ENCODE measurements at places on chromosomes 6 and 20.

DNA sequence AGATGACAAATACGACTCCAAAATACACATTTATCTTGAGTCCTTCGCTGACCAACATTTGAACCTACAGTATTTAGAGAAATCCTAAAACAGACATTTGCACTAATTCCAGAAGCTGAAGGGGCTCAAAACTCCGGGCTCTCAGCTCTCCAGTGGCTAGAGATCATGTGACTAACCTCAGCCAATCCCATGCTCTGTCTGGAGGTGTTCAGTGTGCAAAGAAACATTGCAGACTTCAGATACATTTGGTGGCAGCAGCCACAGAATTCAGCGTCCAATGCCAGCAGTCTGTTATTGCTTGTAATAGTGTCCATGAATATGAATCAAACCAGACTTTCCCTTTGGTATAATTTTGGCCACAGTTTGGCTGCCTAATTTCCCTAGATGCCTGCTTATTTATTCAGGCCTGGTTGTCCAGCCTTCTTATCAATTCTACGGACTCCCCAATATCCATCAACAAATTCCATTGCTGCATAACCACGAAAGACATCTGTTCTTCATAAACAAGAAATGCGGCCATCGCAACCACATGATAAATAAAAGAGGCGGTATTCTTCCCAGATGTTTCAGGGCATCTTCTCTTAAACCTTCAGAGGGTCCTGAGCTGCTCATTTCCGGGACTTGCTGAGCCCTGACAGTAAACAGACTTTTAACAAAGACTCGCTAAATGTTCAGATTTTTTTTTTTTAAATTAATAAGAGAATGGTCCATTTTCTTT is 14.5 kb upstream of the CYP24A1 start:
- no peak overlapping the region for H3K4me3 ChIP-seq
- H3K27ac ChIP-seq: no peak overlapping the region
- no peak for DNase-seq

GRCh38 chr20:54178256-54178655 is 4.5 kb upstream of the CYP24A1 start:
- H3K27me3 ChIP-seq: peaks cover 8% of the 10 kb centered on the region
- H3K36me3 ChIP-seq: no peaks in the 10 kb centered on the region
- no peak overlapping the region for H3K27ac ChIP-seq
- no peak overlapping the region for H3K4me3 ChIP-seq
- H3K4me1 ChIP-seq: peaks cover 7% of the 10 kb centered on the region

GRCh38 chr6:53199156-53199555 is 50.5 kb upstream of the GCM1 start:
- H3K27me3 ChIP-seq: no peaks in the 10 kb centered on the region
- H3K36me3 ChIP-seq: no peaks in the 10 kb centered on the region
- H3K4me3 ChIP-seq: no peak overlapping the region
- no peaks in the 10 kb centered on the region for H3K4me1 ChIP-seq

- no peak for DNase-seq
- H3K4me1 ChIP-seq: no peaks in the 10 kb centered on the region
- no peaks in the 10 kb centered on the region for H3K27me3 ChIP-seq
- H3K27ac ChIP-seq: no peak overlapping the region
- H3K4me3 ChIP-seq: no peak overlapping the region
- no peaks in the 10 kb centered on the region for H3K36me3 ChIP-seq
Observed at GRCh38 chr20:49452011-49452482, 30.4 kb downstream of the KCNB1 start.

DNA sequence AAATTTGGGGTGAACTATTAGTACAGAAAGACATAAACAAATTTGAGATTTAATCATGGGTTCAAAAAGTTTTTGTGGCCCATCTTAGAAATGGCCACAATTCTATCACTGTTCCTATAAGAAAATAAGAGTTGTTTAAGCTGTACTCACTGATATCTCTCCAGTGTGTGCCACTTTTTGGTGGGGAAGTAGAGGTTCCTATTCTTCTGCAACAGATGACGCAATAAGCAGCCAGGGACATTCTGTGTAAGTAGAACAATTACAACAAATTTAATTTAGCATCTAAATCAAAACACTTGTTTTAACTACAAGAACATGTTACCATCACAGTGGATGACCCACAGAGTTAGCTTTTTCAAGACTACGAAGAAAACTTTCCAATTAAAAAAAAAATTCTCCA is 9.9 kb downstream of the SERAC1 start:
- no peak overlapping the region for H3K4me3 ChIP-seq
- peaks cover 24% of the 10 kb centered on the region for H3K36me3 ChIP-seq
- H3K4me1 ChIP-seq: peaks cover 9% of the 10 kb centered on the region
- H3K27me3 ChIP-seq: no peaks in the 10 kb centered on the region
- no peak overlapping the region for H3K27ac ChIP-seq

DNA sequence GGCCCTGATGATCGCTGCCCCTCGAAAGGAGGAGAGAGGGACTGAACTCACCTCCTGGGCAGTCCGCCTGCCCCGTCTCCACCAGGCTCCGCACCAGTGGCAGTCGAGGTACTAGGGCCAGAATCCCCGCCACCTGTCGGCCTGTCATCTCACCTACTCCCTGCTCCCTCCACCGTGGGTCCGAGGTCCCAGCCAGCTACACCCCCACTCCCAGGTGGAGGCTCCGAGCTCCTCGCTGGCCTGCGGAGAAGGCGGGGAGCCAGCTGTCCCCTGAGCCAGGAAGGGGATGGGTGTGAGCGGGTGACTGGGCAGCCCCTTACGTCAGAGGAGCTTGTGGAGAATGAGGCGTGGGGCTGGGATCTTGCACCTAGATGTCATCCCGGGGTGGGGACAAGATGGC is 1066.5 kb upstream of the MANEA start:
- H3K4me3 ChIP-seq: no peak overlapping the region
- no peak overlapping the region for H3K27ac ChIP-seq
- no peaks in the 10 kb centered on the region for H3K4me1 ChIP-seq
- peak; percentile 5 for DNase-seq

- peaks cover 26% of the 10 kb centered on the region for H3K27me3 ChIP-seq
- no peaks in the 10 kb centered on the region for H3K36me3 ChIP-seq
- H3K4me1 ChIP-seq: no peaks in the 10 kb centered on the region
Observed at GRCh38 chr6:1527073-1527457, 82.7 kb upstream of the FOXC1 start.

DNA sequence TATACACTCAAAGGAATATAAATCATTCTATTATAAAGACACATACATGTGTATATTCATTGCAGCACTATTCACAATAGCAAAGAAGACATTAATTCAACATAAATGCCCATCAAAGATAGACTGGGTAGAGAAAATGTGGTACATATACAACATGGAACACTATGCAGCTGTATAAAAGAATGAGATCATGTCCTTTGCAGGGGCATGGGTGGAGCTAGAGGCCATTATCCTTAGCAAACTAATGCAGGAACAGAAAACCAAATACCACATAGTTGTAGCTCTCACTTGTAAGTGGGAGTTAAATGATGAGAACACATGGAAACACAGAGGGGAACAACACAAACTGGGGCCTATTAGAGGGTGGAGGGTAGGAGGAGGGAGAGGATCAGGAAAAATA is 121.0 kb upstream of the LOC128125822 start:
- H3K27ac ChIP-seq: no peak overlapping the region
- DNase-seq: no peak
- no peaks in the 10 kb centered on the region for H3K36me3 ChIP-seq
- no peaks in the 10 kb centered on the region for H3K4me1 ChIP-seq

- H3K4me3 ChIP-seq: no peak overlapping the region
- H3K27ac ChIP-seq: no peak overlapping the region
- peaks cover 16% of the 10 kb centered on the region for H3K4me1 ChIP-seq
- no peak for DNase-seq
Observed at GRCh38 chr20:49349694-49350252, 71.9 kb upstream of the ZNFX1 start.

- no peaks in the 10 kb centered on the region for H3K27me3 ChIP-seq
- no peaks in the 10 kb centered on the region for H3K4me1 ChIP-seq
- no peak overlapping the region for H3K4me3 ChIP-seq
- no peak overlapping the region for H3K27ac ChIP-seq
- no peaks in the 10 kb centered on the region for H3K36me3 ChIP-seq
Observed at GRCh38 chr20:36384022-36384619, 78.0 kb downstream of the DLGAP4 start.

DNA sequence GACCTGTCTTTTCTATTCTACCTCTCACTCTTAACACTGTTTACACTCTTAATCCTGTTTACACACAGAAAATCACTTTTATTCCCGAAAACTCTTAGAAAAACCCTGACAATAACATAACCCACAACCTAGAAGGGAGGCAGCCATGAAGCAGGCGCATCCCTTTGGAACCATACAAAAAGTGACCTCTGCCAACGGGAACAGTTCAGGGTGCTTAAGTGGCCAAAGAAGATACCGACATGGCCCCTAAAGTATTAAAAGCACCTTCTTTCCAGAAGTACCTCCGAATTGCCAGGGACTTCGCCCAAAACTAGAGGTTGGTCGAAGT is 490 bp downstream of the MMUT start:
- H3K4me3 ChIP-seq: peak overlapping the region; percentile 95
- no peaks in the 10 kb centered on the region for H3K27me3 ChIP-seq
- peaks cover 13% of the 10 kb centered on the region for H3K36me3 ChIP-seq
- no peaks in the 10 kb centered on the region for H3K4me1 ChIP-seq
- H3K27ac ChIP-seq: peak overlapping the region; percentile 71
- no peak for DNase-seq

- no peaks in the 10 kb centered on the region for H3K36me3 ChIP-seq
- DNase-seq: peak; percentile 59
- H3K27me3 ChIP-seq: no peaks in the 10 kb centered on the region
- H3K4me3 ChIP-seq: no peak overlapping the region
- no peak overlapping the region for H3K27ac ChIP-seq
- no peaks in the 10 kb centered on the region for H3K4me1 ChIP-seq
Observed at GRCh38 chr6:39980839-39981580, 46.7 kb upstream of the MOCS1 start.
